ENCODE measurements at places on chromosomes 7 and 10. TPM values are rescaled to one million over a fixed set of nuclear protein-coding genes. Genes with fewer than 3 reads are reported as not detected.

DNA sequence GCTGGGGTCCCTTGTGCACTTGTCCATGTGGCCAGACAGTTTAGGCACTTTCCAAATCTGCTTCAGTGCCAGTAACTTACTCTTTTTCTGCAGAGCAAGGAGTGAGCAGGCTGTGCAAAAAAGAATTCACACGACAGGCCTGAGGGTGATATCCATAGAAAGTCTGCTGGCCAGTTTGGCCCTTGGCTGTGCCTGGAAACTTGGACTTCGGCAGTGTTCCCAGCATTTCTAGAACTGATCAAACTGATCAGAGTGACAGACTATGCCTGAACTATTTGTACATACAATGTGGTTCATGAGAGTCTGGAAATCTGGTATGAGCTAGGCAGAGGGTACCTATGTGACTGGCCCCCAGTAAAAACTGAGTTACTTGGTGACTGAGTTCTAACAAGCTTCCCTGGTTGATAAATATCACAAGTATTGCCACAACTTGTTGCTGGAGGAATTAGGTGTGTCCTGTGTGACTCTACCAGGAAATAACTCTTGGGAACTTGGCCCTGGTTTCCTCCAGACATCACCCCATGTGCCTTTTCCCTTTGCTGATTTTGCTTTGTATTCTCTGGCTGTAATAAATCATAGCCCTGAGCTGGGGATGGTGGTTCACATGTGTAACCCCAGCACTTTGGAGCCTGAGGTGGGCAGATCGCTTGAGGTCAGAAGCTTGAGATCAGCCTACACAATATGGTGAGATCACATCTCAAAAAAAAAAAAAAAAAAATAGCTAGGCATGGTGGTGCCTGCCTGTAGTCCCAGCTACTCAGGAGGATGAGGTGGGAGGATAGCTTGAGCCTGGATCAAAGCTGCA lies 3.3 kb upstream of the DENND10 start:
- DNase-seq: no peak

Gene PRKRIP1
- total RNA-seq: 23.2 TPM

Gene SAP25
- 3.8 TPM for total RNA-seq

Gene TMEM139
- 11.0 TPM for total RNA-seq
